ENCODE measurements at places on chromosomes 13 and 19. TPM values are rescaled to one million over a fixed set of nuclear protein-coding genes. Genes with fewer than 3 reads are reported as not detected.
A peak's percentile ranks its signal among the peaks of the same experiment; 100 is the strongest.

The SULT2A1 gene
- not detected for total RNA-seq

The RNF17 gene
- not detected for total RNA-seq

The SIAH3 gene
- total RNA-seq, result 0.06 TPM

The GIPC3 gene
- 4.2 TPM for total RNA-seq

The ZNF486 gene
- total RNA-seq, result 5.5 TPM

The SPRED3 gene
- total RNA-seq, result 0.62 TPM

The BSG gene
- total RNA-seq, result 366 TPM

DNA sequence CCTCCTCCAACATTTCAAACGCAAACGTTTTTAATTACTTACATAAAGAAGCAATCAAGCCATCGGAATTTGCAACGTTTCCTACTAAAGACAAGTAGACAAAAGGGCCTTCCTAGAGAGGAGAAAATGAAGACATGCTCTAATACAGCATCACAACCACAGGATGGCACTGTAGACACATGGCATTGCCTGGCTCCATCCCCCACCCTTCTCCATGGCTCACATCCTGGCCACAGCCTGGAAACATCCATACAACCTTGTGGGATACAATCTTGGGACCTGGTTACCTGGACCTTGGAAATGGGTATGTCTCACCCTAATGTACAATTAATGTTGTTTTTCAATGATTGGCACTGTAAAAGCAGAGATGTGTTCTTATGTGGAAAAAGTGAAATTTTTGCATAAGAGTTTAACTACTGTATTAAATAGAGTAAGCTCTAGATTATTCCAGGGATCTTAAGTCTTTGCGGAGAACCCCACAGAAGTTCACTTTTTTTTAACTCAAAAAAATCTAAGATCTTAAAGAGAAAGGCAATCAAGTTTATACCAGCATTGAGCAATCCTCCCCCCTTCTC, 21.5 kb downstream of the EBPL start:
- H3K36me3 ChIP-seq, result peaks cover 11% of the 10 kb centered on the region
- H3K4me3 ChIP-seq, result no peak overlapping the region
- H3K4me1 ChIP-seq, result no peaks in the 10 kb centered on the region
- H3K27ac ChIP-seq, result no peak overlapping the region

DNA sequence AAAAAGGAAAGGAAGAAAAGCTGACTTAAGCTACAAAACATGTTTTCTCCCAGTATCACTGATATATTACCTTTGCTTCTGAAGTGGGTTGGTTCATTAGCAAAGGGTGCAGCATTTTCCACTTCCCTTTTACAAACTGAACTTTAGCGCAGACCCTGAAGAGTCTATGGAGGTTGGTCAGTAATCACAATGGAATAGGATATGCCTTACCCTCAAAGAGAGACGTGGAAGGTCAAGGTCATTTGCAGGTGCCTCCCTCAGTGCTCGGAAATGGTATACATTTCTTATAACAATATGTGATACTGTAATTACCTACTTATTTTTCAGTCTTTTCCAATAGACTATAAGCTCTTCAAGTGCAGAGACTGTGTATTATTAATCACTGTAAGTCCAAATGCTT, 21.9 kb upstream of the MED4 start:
- H3K4me1 ChIP-seq, result peaks cover 13% of the 10 kb centered on the region
- H3K27ac ChIP-seq, result no peak overlapping the region
- DNase-seq, result no peak
- H3K27me3 ChIP-seq, result no peaks in the 10 kb centered on the region

DNA sequence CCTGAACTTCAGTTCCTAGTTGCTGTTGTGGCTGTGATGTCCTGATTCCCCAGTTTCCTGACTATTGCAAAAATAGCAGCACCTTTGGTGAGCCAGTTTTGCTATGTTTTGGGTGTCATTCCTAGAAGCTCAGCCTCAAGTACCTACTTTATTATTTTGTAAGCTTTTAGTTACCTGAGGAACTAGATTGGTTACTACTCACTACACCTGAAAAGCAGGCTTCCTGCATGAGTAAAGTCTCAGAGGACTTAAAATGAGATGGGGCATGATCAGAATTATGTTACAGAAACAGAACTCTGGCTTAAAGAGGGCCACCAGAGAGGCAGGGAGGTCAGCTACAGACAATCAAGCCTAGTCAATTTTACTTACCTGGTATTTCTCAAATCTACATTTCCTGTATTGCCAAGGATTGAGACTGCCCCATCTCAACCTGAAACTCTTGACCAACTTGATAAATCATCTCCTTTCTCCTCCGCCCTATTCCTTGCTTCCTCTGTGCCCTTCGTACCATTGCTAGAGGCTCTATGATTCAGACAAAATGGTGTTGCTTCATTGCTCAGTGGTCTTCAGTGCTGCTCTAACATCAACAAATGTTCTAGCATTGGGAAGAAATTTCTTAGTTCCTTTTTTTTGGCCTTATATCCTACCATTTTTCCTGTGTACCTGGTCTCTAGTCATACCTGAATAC, 58.9 kb downstream of the RAP2A start:
- DNase-seq, result no peak
- no peaks in the 10 kb centered on the region for H3K4me1 ChIP-seq
- no peaks in the 10 kb centered on the region for H3K36me3 ChIP-seq
- no peak overlapping the region for H3K4me3 ChIP-seq
- H3K27ac ChIP-seq, result no peak overlapping the region

GRCh38 chr13:94251831-94252608, 227.5 kb downstream of the DCT start:
- no peaks in the 10 kb centered on the region for H3K4me1 ChIP-seq
- no peak overlapping the region for H3K4me3 ChIP-seq
- no peaks in the 10 kb centered on the region for H3K36me3 ChIP-seq

- no peak overlapping the region for H3K27ac ChIP-seq
- no peaks in the 10 kb centered on the region for H3K27me3 ChIP-seq
- H3K36me3 ChIP-seq, result no peaks in the 10 kb centered on the region
These were observed 391.3 kb downstream of the TDRD3 start for GRCh38 chr13:60788156-60788829.

DNA sequence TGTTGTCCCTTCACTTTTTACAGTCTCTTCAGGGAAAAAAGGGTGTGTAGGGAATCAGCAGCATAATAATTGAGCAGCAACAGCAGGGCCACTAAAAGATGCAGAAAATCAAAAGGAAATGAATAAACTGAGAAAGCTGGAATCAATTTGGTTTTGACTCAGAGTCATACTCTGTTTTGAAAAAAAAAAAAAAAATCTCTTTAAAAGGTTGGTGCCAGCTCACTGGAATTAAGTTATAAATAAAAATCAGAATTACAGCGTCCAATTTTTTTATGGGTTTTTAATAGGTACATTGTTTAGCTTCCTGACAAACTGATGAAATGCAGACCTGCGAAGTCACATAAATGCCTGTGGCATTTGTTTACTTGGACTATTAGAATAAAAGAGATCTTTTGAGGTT, 231.9 kb downstream of the COG6 start:
- no peak for DNase-seq
- H3K27me3 ChIP-seq, result no peaks in the 10 kb centered on the region
- no peaks in the 10 kb centered on the region for H3K36me3 ChIP-seq
- no peak overlapping the region for H3K4me3 ChIP-seq
- no peaks in the 10 kb centered on the region for H3K4me1 ChIP-seq

DNA sequence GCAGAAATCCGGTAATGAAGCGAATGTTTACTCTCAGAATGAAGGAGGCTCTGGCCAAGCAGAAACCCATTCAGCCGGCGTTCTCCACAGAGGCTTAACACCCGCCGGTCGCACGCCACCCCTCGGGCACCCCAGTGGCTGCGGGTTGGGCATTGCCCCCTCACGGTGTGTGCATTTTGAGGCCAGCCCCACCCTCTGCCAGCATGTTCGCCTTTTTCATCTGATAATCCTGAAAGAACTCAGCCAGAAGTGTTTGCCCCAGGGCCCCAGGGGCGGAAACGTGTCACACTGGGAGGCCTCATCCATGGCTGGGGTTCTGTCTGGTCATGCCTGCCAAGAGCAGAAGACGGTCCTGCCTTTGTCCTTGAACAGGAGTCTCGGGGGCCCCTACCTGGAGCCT, 34.2 kb downstream of the COMP start:
- H3K4me3 ChIP-seq, result no peak overlapping the region
- H3K36me3 ChIP-seq, result peaks cover 19% of the 10 kb centered on the region
- H3K27ac ChIP-seq, result peak overlapping the region; percentile 31
- H3K4me1 ChIP-seq, result peaks cover 6% of the 10 kb centered on the region
- H3K27me3 ChIP-seq, result no peaks in the 10 kb centered on the region

- no peak for DNase-seq
- H3K4me3 ChIP-seq, result no peak overlapping the region
- H3K4me1 ChIP-seq, result no peaks in the 10 kb centered on the region
- no peak overlapping the region for H3K27ac ChIP-seq
- H3K27me3 ChIP-seq, result no peaks in the 10 kb centered on the region
- H3K36me3 ChIP-seq, result no peaks in the 10 kb centered on the region
These were observed 328.1 kb downstream of the TBC1D4 start for GRCh38 chr13:75153834-75154233.

- no peak overlapping the region for H3K4me3 ChIP-seq
- no peaks in the 10 kb centered on the region for H3K27me3 ChIP-seq
- no peak overlapping the region for H3K27ac ChIP-seq
- no peaks in the 10 kb centered on the region for H3K4me1 ChIP-seq
- H3K36me3 ChIP-seq, result no peaks in the 10 kb centered on the region
- DNase-seq, result no peak
These were observed 25.2 kb upstream of the UBL3 start for GRCh38 chr13:29875646-29876045.

DNA sequence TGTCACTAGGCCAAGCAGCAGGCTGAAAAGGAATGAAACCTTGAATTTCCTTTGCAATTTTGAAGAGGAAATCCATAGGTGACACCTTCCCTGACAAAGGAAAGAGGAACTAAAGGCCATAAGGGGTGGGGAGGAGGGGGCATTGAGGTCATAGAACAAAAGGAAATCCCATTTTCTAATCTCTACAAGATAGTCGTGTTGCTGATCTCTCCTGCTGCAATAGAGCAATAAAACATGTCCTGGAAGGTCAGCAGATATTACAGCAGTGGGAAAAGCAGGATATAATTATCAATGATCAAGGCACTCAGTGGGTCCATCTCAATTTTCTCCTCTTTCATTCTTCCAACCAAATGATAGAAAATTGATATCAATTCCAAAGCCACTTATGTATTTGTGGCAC, 20.3 kb upstream of the RAP2A start:
- H3K27ac ChIP-seq, result no peak overlapping the region
- H3K4me1 ChIP-seq, result no peaks in the 10 kb centered on the region
- H3K36me3 ChIP-seq, result no peaks in the 10 kb centered on the region

DNA sequence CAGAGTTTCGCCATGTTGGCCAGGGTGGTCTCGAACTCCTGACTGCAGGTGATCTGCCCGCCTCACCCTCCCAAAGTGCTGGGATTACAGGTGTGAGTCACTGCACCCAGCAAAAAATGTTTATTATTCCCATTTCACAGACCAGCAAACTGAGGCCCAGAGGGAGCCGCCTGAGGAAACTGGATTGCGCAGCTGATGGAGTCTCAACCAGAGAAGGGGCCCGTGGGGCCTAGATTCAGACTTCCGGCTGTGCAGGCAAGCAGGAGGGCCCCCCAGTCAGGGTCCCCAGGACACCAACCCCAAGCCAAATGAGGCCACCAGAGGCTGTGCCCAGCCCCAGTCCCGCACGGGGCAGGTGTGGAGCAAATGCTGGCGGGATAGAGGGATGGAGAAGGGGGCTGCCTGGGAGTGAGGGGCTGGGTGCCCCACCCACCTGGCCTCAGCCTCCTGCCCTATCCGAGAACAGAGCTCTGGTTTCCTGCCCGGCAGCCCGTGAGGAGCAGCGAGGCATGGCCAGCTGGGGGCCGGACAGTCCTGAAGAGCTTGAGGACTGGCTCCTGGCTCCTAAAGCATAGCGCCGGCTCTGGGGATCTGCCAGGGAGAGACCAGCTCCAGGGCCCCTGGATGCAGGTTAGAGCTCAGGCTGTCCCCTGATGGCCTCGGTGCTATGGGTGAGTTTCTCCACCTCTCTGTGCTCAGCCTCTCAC, 22.0 kb downstream of the MISP start:
- H3K27ac ChIP-seq, result no peak overlapping the region
- DNase-seq, result no peak
- H3K4me3 ChIP-seq, result no peak overlapping the region
- no peaks in the 10 kb centered on the region for H3K27me3 ChIP-seq
- no peaks in the 10 kb centered on the region for H3K36me3 ChIP-seq

GRCh38 chr19:28489126-28489660, 723.8 kb downstream of the UQCRFS1 start:
- H3K27ac ChIP-seq, result no peak overlapping the region
- DNase-seq, result no peak
- H3K4me3 ChIP-seq, result no peak overlapping the region
- no peaks in the 10 kb centered on the region for H3K27me3 ChIP-seq

DNA sequence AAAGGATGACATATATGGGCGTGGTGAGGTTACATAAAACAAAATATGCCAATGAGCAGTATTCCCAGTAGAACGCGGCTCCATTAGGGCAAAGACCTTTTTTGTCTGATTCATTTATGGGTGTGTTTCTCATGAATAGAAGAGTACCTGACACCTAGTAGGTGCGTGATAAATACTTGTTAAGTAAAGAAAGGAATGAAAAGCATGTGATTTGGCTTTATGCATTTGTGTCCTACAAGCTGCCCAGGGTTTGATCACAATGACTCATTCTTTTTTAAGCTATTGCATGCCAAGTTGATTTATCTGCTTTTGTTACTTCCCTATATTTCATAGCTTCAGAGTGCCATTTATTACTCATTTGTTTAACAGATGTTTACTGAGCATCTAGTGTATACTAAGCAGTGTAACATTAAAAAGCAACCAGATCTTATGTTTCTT, 19.1 kb upstream of the KCTD4 start:
- no peak for DNase-seq
- H3K4me1 ChIP-seq, result peaks cover 7% of the 10 kb centered on the region
- no peak overlapping the region for H3K4me3 ChIP-seq
- no peak overlapping the region for H3K27ac ChIP-seq

DNA sequence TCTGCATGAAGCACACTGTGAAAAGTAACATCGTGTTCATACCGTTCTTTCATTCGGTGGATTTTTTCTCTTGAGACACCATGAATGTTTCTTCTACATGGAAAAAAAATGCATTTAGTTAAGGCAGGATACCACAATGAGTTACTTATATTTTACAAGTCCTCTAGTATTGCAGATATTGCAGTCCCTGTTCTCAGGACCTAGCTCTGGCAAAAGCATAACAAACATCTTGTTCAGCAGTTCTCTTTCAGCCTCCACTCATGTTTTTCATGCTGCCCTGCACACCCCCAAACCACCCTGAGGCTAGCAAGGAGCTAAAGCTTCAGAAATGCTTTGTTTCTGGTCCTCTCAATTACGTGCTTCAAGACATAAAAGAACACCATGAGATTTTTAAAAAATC, 24.8 kb downstream of the N4BP2L1 start:
- H3K4me1 ChIP-seq, result no peaks in the 10 kb centered on the region
- peaks cover 52% of the 10 kb centered on the region for H3K36me3 ChIP-seq
- no peak overlapping the region for H3K27ac ChIP-seq
- H3K27me3 ChIP-seq, result no peaks in the 10 kb centered on the region
- DNase-seq, result no peak

- H3K36me3 ChIP-seq, result no peaks in the 10 kb centered on the region
- H3K27ac ChIP-seq, result no peak overlapping the region
- H3K4me3 ChIP-seq, result no peak overlapping the region
- DNase-seq, result no peak
- H3K27me3 ChIP-seq, result peaks cover 100% of the 10 kb centered on the region
- H3K4me1 ChIP-seq, result peaks cover 37% of the 10 kb centered on the region
These were observed 2.7 kb upstream of the ZIC2 start for GRCh38 chr13:99978799-99979452.

- H3K27ac ChIP-seq, result peak overlapping the region; percentile 59
- H3K27me3 ChIP-seq, result no peaks in the 10 kb centered on the region
- no peaks in the 10 kb centered on the region for H3K36me3 ChIP-seq
- H3K4me1 ChIP-seq, result peaks cover 22% of the 10 kb centered on the region
- H3K4me3 ChIP-seq, result peak overlapping the region; percentile 29
- DNase-seq, result peak; percentile 94
These were observed 18.5 kb downstream of the SLC27A1 start for GRCh38 chr19:17488593-17489391.

- H3K36me3 ChIP-seq, result no peaks in the 10 kb centered on the region
- H3K27me3 ChIP-seq, result peaks cover 3% of the 10 kb centered on the region
- no peak overlapping the region for H3K4me3 ChIP-seq
These were observed 36.6 kb upstream of the PEPD start for GRCh38 chr19:33558151-33558550.

Measured in lower lobe of right lung (tissue), 2 donors.